ENCODE measurements at places on chromosomes 4 and X.

GRCh38 chr4:104404361-104404760 is 90.3 kb downstream of the CXXC4 start:
- no peak for DNase-seq

DNA sequence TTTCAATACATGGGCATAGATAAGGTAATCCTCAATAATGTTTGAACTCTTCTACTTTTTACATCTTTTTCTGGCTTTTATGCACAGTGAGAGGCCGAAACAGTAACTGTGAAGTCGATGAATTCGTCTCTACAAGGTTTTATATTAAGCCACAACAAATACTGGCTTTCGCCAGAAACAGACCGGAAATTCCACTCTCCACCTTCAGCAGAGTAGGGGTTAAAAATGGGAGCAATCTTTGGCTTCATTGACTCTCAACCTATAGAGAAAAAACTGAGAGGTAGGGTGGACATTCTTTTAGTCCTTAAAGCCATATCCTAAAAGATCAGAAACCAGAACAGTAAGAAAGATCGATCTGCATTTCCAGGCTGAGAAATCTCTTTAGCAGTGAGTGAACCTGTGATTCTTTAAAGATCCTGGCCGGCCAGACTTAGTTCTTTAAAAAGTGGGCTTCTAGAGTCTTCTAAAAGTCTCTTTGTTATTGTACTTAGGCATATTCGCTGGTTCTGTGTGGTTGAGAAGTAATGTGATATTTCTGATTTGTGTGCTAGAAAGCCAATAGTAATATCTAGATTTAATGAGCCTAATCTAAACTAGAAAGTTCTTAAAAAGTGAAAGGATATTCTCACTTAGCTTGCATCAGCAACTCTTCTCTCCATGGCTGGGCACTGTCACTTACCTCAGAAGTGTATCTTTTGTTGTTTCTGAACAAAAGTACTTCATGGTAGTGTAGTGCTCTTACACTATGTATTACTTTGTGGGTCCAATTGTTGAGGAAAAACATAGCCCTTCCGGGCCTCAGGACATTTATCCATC is 2.0 kb downstream of the HSPA4L start:
- no peak for DNase-seq

DNA sequence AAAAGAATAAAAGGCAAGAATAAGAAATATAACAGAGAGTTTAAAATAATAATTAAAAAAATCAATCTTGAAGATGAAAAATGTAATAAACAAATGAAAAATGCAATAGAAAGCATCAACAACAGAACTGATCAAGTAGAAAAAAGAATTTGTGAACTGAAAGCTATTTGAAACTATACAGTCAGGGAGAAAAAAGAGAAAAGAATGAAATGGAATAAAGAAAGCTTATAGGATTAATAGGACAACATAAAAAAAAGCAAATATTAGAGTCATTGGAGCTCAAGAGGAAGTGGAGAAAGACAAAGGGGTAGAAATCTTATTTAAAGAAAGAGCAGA is 126.8 kb upstream of the RPL34 start:
- no peak for DNase-seq

- no peak for DNase-seq
These were observed 1562.5 kb upstream of the ADGRL3 start for GRCh38 chr4:59637596-59637995.

DNA sequence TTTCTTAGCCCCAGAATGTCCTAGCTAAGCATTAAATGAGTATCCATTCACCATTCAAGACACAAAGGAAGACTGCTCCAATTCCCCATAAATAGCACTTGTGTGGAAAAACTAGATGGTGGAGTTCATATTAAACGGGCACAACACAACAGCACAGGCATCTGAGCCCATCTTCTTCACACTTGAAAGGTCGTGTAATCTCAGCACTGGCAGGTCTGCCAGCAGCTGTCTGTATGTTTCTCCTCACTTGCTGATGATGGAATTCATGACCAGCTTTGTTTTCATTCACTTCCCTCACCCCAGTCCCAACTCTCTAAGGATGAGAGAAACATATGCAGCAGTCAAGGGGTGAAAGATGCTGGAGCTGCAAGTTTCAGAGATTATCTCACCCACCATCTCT is 148.7 kb downstream of the AFAP1 start:
- DNase-seq: no peak

DNA sequence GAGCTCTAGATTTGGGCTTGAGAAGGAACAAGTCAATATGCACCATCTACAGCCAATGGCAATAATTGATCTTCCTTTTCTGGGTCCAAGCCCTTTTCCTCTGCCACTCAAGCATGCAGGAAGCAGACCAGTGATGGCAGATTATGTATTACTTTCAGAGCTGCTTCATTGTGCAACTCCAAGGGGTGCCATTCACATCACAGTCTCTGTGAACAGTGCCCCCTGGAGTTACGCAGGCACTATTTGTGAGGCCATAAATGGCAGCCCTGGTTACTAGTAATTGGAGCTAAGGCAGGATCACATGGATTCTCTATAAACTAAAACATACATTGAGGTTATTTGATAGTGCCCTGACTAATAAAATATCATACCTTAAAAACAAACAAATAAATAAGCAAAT is 313.4 kb upstream of the SLC7A11 start:
- no peak for DNase-seq

DNA sequence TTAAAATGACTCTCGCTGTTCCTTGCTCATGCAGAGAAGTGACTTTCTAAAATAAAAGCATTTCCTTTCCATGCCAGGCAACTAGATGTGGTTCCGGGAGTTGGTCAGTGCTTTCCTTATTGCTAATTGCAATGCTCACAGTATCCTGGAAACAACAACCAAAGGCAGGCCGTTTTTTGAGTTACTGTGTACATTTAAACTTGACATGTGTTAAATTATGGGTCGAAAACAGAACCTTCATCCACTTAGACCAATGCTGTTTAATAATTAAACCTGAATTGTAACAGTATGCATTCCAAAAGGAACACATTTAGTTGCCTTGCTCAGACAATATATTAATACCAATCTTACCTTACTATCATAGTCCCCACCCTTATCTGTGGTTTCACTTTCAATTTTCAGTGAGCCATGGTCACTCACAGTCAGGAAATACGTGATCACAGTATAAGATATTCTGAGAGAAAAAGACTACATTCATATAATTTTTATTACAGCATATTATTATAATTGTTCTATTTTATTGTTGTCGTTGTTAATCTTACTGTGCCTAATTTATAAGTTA is 102.6 kb downstream of the HS6ST2 start:
- DNase-seq: no peak

DNA sequence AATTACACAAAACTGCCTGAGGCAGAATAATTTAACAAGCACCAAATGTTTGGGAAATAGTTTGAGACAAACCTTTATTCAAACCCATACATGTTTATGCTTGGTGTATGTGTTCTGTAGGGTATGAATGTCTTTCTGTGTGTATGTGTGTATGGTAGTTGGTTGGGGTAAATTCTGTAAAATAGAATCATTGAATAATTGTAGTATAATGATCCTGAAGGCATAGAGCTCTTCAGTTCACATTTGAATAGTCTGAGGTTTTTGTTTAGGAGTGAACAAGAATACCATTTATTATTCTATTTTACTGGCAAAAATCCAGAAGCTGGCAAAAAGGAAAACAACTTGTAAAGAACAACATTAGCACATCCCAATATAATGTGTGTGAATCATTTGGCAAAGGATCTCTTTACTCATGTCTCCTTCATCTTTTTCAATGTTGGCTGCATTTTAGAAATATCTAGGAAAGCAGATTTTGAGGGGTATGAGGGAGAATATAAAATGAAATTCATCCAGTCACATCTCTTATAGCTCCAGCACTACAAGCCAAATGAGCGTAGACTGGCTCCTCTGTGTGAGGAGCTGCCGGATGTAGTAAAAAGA is 360.0 kb downstream of the CHIC1 start:
- DNase-seq: no peak

- DNase-seq: no peak
These were observed 46.4 kb upstream of the PJA1 start for GRCh38 chrX:69211701-69212100.

DNA sequence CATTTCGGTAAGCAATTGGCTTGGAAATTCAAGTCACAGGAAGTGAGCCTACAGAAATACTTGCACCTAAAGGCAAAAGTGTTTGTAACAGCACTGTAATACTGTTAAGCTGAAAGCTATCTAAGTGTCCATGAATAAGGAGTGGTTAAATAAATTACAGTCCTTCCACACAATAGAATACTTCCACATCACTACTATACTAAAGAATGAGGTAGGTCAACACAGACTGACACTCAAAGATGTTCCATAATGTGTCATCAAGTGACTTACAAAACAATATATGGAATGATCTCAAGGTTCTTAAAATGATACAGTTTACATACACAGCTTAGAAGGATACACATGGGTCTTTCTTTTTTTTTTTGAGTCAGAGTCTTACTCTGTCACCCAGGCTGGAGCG is 27.0 kb downstream of the SLC10A6 start:
- DNase-seq: no peak

GRCh38 chr4:93199492-93199891 is 629.1 kb upstream of the ATOH1 start:
- DNase-seq: no peak

GRCh38 chr4:123819362-123820035 is 422.9 kb downstream of the SPRY1 start:
- DNase-seq: no peak

DNA sequence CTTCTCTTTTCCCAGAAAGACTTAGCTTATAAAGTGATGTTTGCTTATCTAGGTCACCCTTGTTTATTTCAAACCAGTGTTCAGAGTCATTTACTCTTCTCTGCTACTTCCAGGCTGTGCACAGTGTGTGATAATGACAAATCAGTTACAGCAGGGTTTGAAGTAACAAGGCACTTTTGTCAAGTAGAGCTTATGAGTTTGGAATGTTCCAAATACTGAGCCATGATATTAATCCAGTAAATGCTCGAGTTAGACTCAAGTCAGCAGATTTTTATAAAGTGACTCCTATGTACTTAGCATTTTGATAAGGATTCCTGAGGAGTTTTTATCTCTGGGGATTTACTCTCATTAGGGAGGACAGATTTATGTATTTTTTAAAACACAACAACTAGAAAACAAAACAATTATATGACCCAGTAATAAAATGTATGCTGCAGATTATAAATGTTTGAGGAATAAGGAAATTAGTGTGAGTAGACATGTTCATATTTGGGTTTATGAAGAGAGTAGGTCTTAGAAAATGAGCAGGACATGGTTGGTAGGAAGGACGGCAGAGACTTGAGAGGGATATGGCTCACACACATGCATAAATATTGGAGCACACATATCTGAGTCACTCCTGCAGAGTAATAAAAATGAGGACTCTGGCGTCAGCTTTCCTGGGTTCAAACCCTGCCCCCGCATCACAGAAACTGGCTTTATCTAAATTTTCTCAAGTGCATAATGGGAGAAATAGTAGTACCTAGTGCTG is 271.2 kb downstream of the FBXO8 start:
- DNase-seq: no peak

GRCh38 chrX:18036394-18036793 is 175.3 kb upstream of the RAI2 start:
- DNase-seq: no peak

GRCh38 chr4:121653214-121653613 is 43.6 kb downstream of the ANXA5 start:
- DNase-seq: no peak

DNA sequence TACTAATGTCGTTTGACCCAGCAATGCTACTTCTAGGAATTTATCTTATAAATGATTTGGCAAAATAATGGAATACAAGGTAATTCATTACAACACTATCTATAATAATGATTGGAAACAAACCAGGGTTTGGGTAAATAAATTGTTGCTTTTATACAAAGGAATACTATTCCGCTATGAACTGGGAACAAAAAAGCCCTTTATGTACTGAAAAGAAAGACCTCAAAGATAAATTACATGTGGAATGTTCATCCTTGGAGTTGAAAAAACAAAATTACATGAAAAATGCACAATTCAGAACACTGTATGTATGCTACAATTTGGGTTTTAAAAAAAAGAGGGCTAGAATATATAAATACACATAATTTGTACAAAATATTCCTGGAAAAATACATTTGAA is 5.2 kb upstream of the NUP54 start:
- DNase-seq: no peak

GRCh38 chrX:46791927-46792809 is 33.2 kb upstream of the SLC9A7 start:
- DNase-seq: peak; percentile 4

DNA sequence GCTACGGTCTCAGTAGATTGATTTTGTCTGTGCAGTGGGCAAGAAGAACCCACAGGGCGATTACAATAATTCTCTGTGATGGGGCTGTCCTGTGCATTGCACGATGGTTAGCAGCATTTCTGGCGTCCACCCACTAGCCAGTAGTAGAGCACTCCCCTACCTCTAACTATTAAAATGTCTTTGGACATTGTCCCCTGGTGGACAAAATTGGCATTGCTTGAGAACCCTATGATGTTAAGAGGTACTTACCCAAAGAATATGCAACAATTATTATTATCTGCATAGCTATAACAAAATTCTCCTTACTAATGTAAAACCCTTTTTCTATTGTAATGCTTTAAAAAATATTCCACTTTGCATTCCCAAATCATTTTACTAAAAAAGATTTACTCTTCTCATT is 109.5 kb upstream of the VCX3A start:
- DNase-seq: peak; percentile 2

- no peak for DNase-seq
These were observed 67.8 kb upstream of the ETNPPL start for GRCh38 chr4:108830509-108831244.

DNA sequence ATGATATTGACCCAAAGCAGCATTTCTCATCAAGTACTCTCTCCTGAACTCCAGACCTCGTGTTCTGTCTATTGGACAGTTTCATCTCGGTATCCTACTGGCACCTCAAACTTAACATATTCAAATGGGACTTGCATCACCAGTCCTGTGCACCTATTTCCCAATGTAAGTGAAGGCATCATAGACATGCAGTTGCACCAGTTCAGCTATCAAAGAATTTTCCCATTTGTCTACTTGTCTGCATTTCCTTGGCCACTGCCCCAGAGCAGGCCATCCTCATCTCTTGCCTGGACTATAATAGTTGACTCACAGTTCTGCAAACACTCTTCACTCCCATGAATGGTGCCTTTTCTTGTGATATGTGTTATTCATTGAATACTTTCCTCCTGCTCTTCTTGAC is 11.3 kb upstream of the LIMCH1 start:
- DNase-seq: no peak

- no peak for DNase-seq
These were observed 13.5 kb downstream of the LIAS start for GRCh38 chr4:39472396-39472795.
